NCI-H2107 (cell line): ENCODE measurements at places on chromosomes 11 and 22.

DNA sequence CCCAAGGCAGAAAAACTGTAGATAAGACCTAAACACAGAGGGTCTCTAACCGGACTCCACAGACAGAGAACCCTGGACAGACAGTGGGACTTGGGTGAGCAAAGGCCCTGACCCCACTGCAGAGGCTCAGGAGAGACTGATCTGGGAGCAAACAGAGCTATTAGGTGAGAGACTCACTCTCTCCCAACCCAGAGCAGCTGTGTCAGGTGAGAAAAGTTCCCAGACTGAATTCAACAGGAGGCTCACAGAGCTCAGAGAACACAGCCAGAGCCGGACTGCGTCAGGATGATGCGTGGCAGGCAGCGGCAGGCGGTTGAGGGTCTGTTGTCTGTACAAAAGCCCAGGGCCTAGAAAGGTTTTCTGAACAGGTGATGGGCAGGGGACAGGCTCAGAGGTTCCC lies 5.5 kb downstream of the RFPL2 start:
- no peak for DNase-seq

DNA sequence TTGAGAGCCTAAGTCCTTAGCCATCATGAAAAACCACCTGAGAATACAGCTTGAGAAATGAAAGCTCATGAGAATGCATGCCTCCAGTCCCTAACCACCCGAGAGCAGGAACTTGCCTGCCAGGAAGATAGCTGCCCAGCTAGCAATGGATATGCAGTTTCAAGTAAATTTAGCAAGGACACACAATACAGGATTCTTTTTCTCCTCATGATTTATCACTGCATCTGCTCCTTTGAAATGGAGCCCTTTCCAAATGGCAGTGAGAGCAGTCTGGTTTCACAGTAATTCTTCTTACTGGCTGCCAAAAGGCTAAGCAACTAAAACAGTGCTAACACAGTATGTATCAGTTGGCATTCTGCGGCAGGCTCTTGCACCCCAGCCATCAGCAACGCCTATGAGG lies 109.9 kb downstream of the MICAL3 start:
- no peak for DNase-seq

DNA sequence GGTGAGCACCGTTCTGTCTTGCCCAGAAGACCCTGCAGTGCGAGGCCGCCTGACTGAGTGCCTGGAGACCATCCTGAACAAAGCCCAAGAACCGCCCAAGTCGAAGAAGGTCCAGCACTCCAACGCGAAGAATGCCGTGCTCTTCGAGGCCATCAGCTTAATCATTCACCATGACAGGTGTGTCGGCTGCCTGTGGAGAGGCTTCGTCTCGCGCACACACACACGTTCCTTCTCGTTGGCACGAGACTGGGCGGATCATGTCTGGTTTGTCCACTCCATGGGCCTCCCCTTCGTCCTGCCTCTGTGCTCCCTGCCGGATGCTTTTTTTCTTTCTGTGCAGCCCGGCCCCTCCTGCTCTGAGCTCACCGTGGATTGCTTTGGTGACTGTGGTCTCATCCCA lies 51.1 kb downstream of the MUC6 start:
- no peak for DNase-seq

- no peak for DNase-seq
Observed at GRCh38 chr22:35135165-35135564, 69.2 kb downstream of the ISX start.

DNA sequence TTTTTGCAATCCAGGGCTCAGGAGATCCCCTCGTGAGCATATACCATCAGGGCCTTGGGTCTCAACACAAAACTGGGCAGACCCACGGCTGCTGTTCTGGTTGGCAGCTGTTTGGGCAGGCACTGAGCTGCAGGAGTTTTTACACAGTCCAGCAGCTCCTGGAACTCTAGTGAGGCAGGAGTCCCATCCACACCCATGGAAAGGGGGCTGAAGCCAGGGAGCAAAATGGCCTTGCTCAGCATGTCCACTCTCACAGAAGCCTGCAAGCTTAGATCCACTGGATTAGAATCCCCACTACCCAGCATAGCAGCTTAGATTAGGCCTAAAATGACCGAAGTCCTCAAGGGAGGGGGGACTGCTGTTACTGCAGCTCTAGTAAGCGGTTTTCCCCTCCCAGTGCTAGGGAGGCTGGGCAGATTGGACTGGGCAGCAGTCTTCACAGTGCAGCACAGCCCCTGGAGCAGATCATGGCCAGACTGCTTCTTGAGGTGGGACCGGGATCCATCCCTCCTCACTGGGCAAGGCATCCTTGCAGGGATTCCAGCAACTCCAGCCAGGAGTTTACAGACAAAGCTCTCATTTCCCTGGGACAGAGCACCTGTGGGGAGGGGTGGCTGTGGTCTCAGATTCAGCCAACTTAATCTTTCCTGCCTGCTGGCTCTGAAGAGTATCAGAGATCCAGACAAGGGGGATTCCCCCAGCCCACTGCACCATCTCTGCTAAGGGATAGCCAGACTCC lies 36.4 kb upstream of the CARD16 start:
- no peak for DNase-seq

- DNase-seq: no peak
Observed at GRCh38 chr11:117200813-117201657, 1.9 kb downstream of the TAGLN start.
